ENCODE measurements at places on chromosomes 12 and 14.

DNA sequence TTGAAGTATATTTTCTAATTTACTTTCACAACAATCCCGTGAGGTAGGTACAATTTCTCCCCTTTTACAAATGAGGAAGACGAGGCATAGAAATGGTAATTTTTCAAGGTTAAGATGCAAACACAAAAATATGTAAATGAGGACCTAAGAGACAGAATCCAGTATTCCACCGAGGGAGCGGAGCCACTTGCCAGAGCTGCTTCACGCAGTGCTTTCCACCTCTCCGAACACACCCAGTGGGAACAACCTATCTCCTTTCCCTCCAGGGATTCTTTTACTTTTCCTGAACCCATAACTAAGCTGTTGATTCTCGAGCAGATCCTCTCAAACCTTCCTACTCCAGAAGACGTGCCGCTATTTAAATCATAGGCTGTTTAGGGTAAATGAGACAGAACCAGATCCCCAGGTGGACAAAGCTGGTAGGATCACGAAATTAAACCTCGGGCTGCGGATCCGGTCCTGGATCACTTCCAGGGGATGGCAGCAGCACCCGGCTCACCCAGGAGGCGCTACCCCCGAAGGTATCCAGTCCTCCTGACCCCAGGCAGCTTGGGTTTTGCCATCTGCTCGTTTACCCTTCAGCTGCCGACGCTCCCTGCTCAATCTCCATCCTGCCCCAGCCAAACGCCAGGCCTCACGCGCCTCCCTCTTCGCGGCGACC, 1.5 kb downstream of the DDHD1 start:
- DNase-seq, result peak; percentile 29

GRCh38 chr14:65287264-65288131, 125.0 kb upstream of the FUT8 start:
- DNase-seq, result no peak

- no peak for DNase-seq
Measured at GRCh38 chr12:25156061-25156460, 38.9 kb downstream of the DNAI7 start.

GRCh38 chr12:113895176-113895575, 70.9 kb downstream of the RBM19 start:
- DNase-seq, result no peak

DNA sequence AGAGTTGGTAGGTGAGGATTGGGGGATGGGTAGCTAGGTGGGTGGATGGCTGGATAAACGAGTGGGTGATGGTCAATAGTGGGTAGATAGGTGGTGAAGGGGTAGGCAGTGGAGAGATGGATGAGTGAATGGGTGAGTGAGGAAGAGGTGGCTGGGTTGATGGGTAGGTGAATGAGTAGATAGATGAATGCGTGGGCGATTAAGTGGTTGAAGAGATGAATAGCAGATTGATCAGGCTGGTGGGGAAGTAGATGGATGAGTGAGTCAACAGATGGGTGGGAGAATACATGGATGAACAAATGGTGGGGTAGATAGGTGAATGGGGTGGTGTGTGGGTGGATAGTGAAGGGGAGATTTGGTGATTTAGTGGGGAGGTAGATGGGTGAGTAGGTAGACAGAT, 51.1 kb downstream of the SYNE3 start:
- DNase-seq, result no peak

DNA sequence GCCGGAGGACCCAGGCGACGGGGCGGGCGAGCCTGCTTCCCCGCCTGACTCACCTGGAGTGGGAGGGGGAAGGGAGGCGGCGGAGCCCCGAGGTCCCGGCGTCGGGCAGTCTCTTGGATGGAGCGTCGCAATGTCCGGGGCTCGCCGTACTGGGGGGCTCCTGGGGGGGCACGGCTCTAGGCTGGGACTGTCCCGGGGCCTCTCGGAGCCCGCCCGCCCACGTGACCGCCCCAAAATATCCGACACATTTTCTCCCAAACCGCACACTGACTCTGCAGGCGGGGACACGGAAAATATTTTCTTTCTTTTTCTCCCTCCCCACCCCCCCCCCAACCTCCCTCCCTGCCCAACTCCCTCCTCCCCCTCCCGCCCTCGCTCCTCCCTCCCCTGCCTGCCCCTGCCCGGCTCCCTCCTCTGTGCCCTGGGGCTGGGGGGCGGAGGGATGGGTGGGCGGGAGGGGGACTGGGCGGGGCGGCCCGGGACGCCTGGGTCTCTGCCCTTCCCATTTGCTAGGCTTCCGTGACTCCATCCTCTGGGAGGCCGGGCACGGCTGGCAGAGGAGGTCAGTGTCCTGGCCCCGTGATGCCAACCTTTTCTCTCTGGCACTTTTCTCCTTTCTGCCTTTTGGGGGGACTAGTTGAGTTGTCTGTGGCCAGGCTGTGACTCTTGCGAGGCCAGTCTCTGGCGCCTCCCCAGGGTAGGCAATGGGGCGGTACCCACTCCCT, at the start of gene RARG:
Gene RARG (minus strand): TSS at position 289 of the 725 bp plus-strand sequence. CDS start 4,664 bp downstream, outside the sequence.
- no peak for DNase-seq

DNA sequence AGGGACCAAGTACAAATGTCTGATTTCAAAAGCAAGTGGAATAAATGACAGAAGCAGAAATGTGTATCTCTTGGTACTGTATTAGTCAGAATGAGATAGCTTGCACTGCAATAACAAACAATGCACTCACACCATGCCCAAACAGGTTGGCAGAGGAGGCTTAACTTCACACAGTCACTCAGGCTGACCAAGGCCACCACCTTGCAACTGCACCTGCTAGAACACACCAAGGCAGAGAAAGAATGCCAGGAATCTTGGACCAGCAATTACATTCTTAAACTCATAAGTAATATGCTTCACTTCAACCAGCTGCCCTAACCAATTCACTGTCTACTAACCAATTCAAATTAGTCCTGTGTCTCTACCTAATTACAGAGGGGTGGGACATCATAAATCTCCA, 378.3 kb downstream of the BCL11B start:
- no peak for DNase-seq

- DNase-seq, result no peak
Measured at GRCh38 chr14:35197015-35197414, 74.7 kb downstream of the PRORP start.

- DNase-seq, result no peak
Measured at GRCh38 chr14:105493921-105494605, 3.0 kb downstream of the TEDC1 start.

GRCh38 chr12:58917699-58918468, 2.4 kb downstream of the LRIG3 start:
- DNase-seq, result no peak

DNA sequence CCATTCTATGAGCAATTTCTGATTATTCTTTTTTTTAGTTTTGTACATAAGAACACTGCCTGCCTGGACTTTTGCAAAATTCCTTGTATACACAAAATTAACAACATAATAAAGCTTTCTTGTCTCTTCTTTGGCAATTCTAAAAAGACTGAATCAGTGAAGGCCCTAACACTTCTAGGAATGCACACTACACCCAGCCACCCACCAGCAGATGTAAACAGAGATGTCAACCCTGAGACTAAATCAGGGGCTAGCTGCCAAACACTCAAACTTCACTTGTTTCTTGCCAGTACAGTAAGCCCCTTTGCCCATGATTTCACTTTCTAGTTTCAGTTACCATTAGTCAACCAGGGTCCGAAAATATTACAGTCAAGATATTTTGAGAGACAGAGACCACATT, 15.5 kb downstream of the DCAF5 start:
- no peak for DNase-seq

- no peak for DNase-seq
Measured at GRCh38 chr12:49973361-49973830, 649 bp downstream of the AQP6 start.

GRCh38 chr12:120227233-120228040, 26.5 kb upstream of the RPLP0 start:
- DNase-seq, result peak; percentile 88

DNA sequence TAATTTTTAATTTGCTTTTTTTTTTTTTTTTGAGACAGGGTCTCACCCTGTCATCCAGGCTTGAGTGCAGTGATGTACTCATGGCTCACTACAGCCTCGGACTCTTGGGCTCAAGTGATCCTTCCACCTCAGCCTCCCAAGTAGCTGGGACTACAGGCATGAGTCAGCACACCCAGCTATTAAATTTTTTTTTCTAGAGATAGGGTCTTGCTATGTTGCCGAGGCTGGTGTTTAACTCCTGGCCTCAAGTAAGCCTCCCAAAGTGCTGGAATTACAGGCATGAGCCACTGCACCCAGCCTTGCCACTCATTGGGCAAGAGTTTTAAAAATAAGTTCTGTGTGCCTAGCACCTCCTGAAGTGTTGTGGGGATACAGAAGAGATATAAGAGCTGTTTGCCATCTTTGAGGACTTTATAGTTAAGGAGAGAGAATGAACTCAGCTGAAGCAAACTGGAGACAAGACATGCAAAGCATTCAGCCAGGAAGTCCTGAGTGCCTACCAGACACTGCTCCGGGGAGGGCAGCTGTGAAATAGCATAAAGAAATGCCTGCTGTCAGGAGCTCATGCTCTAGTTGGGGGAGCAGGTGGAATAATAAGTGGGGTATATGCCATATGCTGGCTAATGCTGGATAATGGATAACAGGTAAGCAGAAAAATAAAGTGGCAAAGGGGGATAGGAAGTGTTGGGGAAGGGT, 15.0 kb upstream of the EMP1 start:
- DNase-seq, result no peak

DNA sequence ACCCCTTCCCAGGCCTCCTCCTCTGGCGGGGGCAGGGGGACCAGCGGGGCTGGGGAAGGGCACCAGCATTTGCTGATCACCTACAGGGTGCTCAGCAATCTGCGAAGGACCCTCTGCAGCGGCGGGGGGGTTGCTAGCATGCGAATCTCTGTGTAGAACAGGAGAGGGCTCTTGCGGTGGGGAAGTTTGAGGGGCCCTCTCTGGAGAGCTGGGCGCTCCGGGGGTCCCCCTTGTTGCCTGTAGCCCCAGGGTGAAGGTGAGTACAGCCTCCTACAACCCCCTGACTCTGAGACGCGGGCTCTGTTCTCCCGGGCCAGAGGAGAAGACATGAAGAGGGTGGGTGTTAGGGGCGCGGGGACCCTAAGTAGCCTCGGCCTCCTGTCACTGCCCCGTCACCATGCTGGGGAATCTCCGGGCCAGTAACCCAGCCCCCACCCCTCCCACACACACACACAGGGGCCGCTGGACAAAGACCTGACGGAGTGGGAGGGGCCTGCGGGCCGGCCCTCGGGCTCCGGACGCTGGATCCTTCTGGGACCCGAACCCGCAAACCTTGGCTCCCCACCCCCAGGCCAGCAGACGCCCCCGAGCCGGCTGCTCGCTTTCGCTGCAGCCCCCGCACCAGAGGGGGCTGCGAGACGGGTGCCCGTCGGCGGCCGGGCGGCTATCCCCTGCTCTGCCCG, 734 bp downstream of the FIGNL2 start:
- no peak for DNase-seq

- DNase-seq, result no peak
Measured at GRCh38 chr12:107525719-107526554, 159.7 kb upstream of the PWP1 start.

GRCh38 chr12:123131879-123132402, 18.9 kb downstream of the PITPNM2 start:
- no peak for DNase-seq

DNA sequence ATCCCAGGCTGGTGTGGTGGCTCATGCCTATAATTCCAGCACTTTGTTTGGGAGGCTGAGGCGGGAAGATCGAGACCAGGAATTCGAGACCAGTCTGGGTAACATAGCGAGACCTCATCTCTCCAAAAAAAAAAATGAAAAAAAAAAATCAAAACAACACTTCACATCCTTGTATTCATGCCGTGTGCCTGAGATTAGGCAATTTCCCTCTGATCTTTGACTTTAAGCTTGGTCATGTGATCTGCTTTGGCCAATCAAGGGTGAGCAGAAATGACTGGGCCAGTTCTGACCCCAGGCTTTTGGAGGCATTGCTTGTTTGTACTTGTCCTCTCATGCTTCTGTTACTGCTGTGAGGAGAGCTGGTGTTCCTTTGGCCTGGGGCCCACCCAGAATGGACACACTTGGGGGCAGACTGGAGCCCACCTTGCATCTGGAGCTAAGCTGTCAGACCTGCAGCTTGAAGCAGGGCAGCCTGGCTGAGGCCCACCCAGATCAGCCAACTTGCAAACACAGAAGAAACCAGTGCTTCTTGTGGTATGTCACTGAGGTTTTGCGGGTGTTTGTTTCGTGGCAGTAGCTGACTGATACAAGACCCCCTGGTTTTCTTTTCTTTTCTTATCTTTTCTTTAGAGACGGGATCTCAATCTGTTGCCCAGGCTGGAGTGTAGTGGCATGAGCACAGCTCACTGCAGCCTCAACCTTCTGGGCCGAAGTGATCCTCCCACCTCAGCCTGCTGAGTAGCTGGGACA, 29.7 kb upstream of the TBX3 start:
- peak; percentile 48 for DNase-seq

GRCh38 chr12:26205941-26206340, 10.6 kb downstream of the SSPN start:
- DNase-seq, result no peak

- no peak for DNase-seq
Measured at GRCh38 chr12:16891673-16892072, 285.7 kb upstream of the LMO3 start.

GRCh38 chr14:61751475-61751989, 10.7 kb upstream of the SNAPC1 start:
- no peak for DNase-seq

DNA sequence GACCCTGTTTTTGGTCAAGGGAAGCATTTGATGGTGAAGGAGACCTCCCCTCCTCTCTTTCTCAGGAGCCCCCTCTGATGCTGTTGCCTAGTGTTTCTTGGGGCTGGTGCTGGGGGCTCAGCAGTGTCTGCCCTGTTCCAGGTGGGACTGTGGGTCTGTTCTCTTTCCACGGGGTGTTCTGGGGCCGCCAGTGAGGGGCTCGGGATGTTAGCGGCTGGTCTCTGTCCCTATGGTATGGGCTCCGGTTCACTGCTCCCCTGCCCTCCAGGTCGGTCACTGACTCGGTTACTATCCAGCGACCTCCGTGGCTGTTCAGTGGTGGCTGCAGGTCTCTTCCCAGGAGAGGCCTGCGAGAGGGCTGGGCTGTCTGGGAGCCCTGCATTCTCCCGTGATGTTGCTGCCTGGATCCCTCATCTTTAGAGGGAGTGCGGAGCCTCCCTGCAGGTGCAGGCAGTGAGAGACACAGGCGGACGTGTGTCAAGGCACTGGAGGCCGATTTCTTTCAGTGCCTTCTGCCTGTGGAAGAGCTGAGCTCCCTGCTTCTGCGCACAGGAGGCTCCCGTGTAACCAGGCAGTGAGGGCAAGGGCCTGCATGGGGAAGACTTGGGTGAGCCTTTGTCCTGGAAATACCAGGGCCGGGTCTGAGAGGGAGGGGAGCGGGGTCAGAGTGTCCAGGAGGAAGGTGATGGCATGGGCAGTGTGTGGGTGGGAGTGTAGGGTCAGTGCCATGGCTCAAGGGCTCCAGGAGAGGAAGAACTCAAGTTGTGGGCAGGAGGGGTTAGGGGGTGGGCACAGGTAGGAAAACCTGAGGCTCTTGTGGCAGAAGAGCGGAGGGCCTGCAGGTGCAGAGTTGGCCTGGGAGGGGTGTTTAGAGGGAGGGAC, 362.6 kb downstream of the TMEM121 start:
- no peak for DNase-seq

DNA sequence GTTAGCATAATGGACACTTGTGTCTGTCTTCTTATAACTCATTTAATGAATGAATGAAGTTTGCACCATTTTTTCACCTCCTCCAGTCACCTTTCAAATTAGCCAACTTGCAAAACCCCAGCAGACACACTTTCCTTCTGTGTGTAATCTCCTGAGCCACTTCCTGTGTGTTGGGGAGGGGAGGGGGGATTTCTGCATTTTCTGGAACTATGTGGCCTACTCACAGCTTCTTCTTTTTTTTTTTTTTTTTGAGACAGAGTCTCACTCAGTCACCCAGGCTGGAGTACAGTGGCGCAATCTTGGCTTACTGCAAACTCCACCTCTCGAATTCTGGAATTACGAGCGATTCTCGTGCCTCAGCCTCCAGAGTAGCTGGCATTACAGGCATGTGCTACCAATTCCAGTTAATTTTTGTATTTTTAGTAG, 4.1 kb upstream of the SERPINA1 start:
- DNase-seq, result peak; percentile 59

Measured in HepG2 (cell line).